ENCODE measurements at places on chromosomes 5 and 9.

GRCh38 chr5:65663804-65664521 is 39.1 kb downstream of the SHLD3 start:
- DNase-seq, result no peak

GRCh38 chr9:105958587-105958986 is 264.2 kb downstream of the TMEM38B start:
- DNase-seq, result no peak

DNA sequence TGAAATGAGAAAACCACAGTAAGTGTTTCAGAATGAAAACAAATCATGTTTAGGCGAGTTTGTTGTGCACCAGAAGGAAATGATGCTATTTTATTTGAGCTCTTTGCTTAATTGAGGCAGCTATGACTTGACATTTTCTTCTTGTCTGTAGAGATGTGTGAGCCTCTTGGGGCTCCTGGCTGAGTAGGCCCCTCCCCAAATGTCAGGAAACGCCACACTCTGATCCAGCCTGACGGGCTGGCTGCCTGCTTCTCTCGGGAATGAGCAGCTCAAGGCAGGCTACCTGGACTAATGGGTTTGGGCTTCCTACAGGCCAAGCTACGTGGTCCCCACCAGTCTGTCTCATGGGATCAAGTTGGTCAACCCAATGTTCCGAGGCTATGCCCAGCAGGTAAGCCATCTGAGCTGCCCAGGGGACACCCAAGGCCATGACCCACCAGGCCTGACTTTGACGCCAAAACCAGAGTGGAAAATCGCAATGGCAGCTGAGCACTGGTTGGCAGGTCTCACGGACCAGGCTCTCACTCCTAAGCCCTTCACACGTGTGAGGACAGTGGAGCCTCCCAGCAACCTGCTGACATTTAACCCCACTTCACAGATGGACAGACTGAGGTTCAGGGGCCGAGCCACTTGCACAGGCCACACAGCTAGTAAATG is 29.9 kb downstream of the USP20 start:
- DNase-seq, result no peak

- DNase-seq, result no peak
Observed at GRCh38 chr5:144472221-144472620, 301.5 kb downstream of the KCTD16 start.

GRCh38 chr9:91126761-91127445 is 234.8 kb downstream of the AUH start:
- no peak for DNase-seq

DNA sequence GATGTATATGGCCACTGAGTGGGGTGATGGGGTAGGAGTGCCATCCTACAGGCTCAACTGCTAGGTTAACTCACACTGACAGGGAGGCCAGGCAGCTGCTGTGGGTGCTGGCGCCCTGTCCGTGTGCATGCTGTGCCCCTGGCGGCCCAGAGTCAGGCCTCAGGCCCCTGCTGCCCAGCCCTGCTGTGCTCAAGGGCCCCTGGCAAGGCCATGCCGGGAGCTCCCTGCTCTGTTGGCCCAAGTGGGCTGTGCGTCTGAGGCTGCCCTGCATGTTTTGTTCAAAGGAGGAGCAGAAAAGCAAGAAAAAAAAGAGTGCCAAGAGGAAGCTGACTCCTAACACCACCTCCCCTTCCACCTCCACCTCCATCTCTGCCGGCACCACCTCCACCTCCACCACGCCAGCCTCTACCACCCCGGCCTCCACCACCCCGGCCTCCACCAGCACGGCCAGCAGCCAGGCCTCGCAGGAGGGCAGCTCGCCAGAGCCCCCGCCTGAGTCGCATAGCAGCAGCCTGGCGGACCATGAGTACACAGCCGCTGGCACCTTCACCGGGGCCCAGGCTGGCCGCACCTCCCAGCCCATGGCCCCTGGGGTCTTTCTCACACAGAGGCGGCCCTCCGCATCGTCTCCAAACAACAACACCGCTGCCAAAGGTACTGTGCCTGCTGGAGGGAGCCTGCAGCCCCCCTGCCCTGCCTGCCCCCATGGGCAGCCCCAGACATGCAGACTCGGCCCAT is 100.1 kb downstream of the PHF2 start:
- DNase-seq, result no peak

DNA sequence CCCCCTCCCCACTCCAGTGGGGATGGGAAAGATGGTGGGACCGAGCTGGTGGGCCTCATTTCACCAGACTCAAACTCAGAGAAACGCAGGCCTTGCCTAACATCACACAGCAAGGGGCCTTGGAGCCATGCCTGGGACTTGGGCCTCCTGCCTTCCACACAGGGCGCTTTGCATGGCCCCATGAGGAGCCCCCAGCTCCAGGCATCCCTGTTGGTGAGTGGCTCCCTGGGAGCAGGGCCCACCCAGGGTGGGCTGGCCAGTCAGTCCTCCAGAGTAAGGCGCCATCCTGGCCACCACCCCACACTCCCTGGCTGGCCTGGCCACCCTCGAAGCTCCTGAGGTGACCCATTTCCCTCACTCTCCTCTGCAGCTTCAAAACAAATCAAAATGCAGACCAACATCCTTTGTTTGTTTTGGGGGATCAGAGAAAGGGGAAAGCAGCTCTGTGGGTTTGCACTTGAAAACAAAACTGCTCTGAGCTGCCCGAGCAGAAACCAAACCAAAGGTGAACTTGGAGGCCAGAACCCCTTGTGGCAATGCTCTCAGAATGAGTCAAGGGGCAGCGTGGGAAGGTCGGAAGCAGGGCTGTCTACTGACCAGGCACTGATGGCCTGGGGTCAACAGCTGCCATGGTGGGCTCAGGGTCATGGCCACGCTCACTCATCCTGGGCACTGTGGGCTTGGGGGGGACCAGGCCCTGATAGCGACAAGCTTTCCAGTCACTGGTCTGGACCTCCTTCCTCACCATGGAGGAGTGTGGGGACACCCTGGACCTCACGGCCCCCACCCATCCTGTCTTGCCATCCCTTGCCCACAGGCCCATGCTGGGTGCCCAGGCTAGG is 37.0 kb upstream of the VDAC1 start:
- no peak for DNase-seq

- DNase-seq, result no peak
Observed at GRCh38 chr5:102747386-102748166, 7.5 kb upstream of the PAM start.

- DNase-seq, result no peak
Observed at GRCh38 chr9:137030538-137031527, 1.1 kb downstream of the FUT7 start.

DNA sequence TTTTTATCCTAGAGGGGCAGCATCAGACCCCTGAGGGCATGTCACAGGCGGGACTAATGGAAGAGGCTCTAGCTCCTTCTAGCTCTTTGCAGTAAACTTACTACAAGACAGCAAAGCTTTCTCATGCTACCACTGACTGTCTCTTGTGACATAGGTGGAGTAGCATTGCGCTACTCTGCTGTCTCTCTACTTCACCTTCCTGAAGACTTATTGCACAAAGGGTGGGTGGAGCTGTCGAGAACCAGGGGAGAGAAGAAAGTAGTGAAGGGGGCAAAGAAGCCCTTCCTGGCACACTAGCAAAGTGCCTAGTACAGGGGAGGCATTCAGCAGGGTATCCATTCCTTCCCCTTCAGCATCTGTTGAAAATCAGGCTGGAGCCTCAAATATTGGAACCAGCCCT is 36.1 kb upstream of the NEK6 start:
- DNase-seq, result no peak

DNA sequence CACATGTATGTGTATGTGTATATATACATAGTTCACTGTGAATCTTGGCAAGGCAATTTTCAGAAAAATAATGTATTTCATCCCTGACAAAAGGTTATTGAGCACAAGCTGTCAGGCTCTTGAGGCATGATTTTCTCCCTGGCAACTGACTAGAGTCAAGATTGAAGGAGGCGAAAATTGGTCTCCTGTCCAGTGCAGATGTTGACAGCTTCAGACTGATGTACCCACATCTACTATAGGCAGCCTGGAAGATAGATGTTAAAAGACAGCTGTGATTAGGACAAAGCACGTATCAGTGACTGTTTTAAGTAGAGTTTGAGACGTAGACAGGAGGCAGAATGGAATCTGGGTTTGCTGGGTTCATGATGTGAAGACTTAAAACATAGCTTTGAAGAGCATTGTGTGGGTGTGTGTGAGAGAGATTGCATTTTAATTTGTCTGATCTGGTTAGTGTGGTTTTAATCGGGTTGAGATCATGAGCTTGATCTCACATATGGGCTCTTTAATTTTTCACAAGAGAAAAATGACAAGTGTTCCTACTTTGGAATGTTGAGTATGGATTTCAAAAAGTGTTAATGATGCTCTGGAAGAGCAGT is 39.1 kb downstream of the CTNNA1 start:
- DNase-seq, result no peak

DNA sequence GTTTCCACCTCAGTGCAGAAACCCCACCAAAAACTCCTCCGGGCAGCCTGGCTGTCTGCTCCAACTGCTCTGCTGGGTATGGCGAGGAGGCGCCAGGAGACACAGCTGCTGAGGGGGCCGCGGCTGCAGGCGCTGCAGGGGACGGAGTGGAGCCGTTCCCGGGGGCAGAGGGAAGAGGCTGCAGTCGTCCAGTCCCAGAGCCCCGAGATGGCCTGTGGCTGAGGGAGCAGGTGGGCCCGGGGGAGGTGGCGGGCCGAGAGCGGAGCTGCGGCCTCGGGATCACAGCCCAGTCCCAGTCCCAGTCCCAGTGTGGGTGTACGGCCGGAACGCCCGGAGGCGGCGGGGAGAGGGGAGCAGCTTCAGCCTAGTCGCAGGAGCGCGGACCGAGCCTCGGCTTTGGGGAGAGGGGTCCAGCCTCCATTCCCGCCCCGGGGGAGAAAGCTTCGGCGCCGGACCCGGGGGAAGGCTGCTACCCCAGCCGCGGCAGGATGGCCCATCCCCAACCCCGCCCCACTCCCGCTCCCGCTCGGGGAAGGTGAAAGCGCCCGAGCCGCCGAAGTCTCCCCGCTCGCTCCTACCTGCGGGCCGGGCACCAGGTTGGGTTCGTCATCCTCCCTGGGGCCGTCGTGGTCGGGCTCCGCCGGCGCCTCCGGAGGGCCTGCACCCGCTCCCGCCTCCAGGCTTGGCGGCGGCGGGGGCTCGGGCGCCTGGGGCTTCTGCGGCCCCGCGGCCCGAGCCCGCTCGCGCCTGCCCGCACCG is 513 bp downstream of the FAM193B start:
- peak; percentile 15 for DNase-seq

DNA sequence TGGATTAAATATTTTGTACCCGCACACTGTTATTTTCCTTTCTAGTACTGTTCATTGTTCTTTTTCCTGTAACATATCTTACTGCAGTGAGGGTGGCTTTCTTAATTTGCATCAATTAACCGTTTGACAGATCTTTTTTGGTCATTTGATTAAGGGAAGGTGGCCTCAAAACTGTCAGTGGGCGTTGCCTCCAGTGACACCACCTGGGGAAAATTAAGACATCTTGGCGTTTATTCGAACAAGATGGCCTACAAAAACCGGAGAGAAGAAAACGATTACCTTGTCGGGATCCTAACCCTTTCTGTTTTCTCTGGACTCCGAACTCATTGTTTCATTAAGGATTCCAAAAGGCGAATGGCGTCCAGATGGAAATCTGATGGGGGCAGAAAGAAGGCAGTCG is 2.0 kb downstream of the BASP1 start:
- DNase-seq, result no peak

DNA sequence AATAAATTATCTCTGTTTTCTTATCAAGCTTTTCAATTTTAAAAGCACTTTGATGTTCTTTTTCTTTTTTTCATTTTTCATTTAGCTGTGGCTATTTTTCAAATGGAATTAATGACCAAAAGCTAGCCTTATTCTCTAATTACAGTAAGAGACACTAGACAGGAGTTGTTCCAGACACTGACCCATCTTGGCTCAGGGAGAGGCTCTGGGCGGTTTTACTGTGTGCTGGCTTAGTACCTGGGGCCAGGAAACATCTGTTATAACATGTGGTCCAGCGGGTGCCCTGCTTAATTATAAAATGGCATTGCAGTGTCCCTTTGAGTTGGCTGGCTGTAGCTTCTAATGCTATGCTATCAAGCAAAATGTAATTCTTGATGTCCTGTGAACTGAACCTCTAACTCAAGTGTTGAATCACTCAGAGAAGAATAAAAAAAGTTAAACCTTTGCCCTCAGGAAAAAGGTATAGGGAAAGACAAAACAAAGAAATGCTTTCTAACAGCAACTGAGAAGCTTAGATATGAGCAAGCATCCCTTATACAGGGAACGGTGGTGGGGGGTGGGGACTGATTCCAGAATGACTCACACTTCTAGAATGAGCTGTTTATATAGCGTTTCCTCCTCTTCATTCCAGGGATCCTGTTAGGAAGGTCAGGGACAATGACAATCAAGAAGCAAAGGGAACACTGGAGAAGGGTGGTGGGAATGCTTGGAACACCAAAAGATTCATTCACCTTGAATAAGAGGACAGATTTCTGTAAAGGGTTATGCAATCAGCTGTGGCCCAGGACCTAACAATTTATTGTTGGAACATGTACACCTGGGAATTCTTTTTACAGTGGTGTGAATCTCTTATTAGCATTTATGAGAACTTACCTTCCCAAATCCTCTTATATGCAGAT is 58.7 kb upstream of the NFIB start:
- DNase-seq, result peak; percentile 63

GRCh38 chr9:82271106-82271561 is 282.6 kb downstream of the SPATA31D1 start:
- no peak for DNase-seq

DNA sequence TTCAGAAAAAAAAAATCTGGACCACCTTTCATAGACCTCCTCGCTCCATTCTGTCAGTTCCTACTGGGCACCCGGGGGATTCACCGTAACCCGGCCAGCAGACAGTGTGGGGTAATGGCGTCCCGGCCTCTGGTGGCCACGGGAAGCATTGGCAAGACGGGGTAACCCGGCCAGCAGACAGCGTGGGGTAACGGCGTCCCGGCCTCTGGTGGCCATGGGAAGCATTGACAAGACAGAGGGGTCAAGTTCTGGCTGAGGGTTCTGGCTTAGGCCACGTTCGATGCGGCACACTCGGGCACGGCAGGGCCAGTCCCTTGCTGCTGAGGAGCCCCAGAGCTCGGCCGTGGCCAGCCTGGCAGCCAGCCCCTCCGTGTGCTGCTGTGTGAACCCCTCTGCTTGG is 116.2 kb upstream of the RAPGEF1 start:
- DNase-seq, result no peak

GRCh38 chr9:112939418-112939817 is 48.7 kb upstream of the SLC46A2 start:
- DNase-seq, result no peak

DNA sequence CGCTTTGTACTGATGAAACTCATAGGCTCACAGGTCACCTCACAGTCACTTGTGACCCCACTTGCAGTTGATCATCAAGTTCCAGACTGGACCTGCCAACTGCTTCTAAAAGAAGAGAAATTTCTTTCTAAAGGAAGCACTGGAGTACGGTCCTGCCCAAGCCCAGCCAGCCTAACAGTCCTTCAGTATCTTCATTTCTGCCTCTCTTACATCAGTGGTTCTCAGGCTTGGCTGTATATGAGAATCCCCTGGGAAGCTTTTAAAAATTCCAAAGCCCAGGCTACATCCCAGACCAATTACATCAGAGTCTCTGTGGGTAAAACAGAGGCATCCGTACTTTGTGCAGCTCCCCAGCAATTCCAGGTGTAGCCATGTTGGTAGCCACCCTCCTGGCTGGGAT is 282.1 kb downstream of the NFIB start:
- no peak for DNase-seq
